ENCODE measurements at places on chromosomes 2 and 18.

DNA sequence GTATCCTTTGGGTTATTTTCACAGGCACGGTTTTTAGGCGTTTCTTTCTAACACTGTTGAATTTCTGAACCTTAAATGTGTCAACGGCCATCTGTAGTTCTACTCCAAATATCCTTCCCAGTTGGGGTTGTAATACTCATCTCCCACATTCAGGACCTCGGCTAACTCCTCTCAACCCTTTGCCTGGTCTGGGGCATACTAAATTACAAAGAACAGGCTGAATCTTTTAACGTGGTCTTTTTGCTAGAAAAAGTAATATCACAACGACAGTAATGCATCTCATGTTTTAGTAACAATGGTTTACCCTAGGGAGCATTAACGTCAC lies 2.1 kb downstream of the RPRM start:
- DNase-seq: no peak

DNA sequence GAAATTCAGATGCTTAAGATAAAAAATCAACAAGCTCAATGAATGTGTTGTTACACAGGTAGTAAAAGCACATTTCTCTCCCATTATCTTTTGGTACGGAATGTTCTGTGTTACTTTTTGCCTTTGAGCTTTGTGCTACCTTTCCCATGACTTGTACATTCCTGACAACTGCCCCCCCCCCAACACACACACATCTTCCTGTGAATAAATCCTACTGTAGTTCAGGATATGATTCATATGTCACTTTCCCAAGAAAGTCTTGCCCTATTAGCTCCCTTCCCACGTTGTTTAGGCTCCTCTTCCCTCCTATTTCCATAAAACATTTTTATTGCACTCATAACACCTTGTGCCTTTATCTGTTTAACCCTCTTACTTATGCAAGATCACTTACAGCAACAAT lies 442.6 kb upstream of the LRATD1 start:
- DNase-seq: no peak

GRCh38 chr2:169824373-169825333 lies at the start of gene METTL5:
Gene METTL5, minus strand, starts transcription at chr2:169824905. Its CDS starts 308 bp downstream, at chr2:169824597.
- no peak for DNase-seq

DNA sequence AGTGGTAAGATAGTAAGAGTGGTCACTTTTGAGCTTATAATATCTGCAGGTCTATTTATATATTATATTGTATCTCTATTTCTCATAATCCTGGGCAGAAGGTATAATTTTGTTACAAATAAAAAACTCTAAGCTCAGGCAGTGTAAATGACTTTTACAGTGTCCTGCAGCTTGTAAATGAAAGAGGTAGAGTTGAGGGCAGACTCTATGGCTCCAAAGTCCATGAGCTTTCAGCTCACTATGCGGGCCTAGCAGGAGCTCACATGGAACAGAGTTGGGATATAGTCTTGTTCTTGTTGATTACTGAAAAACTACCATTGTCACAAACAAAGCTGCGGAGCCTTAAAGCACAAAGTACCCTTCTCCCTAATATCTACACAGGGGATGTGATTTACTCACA lies 361.4 kb downstream of the LNPK start:
- DNase-seq: no peak

GRCh38 chr2:130808482-130809268 lies 28.0 kb upstream of the ARHGEF4 start:
- DNase-seq: no peak

GRCh38 chr2:121254748-121255147 lies 30.3 kb downstream of the TFCP2L1 start:
- DNase-seq: no peak

- DNase-seq: peak; percentile 80
Measured at GRCh38 chr2:9179572-9180201, 26.9 kb upstream of the ASAP2 start.

DNA sequence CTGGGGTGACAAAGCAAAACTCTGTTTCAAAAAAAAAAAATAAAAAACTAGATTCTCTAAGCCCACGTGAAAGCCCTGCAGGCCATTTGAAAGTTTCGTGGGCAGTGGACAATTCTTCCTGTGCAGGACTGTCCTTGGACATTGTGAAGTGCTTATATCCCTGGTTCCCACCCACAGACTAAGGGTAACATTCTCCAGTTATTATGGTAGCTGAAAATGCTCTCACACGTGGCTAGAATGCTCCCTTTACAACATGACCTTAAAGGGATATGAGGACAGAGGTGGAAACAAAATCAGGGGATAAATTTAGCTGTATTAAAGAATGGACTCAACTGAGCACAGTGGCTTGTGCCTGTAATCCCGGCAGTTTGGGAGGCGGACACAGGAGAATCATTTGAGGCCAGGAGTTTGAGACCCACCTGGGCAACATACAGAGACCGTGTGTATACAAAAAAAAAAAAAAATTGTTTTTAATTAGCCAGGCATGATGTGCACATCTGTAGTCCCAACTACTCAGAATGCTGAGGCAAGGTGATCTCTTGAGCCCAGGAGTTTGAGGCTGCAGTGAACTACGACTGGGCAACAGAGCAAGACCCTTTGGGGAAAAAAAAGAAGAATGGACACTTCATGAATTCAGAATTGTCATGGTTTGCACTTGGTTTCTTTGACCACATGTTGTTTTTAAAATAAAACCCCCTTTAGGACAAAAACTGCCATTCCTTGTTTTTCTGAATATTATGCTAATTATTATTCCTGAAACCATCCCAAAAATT lies 167.9 kb downstream of the MGAT5 start:
- DNase-seq: no peak
